ENCODE measurements at places on chromosomes 7 and 10. TPM values are rescaled to one million over a fixed set of nuclear protein-coding genes. Genes with fewer than 3 reads are reported as not detected.

DNA sequence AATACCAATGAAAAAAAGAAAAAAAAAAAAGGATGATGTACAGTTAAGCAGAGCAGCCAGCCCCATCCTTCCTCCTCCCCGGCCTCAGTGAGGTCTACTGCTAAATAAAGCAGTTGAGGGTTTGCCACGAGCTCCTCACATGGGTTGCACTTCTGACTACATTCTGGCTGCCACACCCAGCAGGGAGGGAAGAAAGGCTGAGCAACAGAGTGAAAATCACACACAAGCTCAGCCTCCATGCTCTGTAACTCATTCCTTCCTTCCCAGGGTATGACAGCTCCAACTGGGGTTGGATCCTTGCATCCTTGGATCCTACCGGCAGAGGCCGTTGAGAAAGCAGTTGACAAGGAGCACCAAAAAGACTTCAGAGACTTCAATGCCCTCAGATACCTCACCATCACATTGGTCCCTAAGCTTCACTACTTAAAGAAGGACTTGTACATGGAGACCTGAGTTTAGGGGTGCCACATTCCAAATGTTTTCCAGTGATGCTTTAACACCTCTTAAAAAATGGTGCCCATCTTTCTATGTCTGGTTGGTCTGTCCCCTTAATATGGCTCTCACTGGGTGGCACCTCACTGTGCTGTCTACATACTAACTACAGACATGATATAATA is 52.9 kb upstream of the PIK3CG start:
- DNase-seq = no peak

DNA sequence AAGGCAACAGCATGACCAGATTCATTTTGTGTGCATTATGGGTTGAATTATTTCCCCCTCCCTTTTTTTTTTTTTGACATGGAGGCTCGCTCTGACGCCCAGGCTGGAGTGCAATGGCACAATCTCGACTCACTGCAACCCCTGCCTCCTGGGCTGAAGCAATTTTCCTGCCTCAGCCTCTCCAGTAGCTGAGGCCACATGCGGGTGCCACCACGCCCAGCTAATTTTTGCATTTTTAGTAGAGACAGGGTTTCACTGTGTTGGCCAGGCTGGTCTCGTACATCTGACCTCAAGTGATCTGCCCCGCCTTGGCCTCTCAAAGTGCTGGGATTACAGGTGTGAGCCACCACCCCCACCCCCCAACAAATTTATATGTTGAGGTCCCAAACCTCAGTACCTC is 42.0 kb downstream of the ZNF783 start:
- DNase-seq = no peak

SLC26A4 gene
- 0.79 TPM for polyA plus RNA-seq

DNA sequence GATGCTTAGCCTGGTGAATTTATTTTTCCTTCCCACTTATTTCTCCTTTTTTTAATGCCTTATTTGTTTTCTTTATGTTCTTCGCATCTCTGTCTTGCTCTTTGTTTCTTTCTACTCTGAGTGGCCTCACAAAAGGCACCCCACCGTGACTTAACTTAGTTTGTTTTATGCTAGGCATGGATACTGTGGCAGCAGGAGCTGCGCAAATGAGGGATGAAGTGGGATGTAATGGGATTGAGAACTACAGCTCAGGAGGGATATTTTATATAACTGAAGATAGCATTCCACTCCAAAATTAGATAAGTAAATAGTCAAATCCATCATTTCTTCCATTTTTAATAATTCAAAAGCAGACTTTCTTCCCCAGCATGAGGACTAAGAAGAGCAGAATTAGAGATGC is 1.7 kb upstream of the CACNA2D1 start:
- DNase-seq = no peak

- no peak for DNase-seq
Observed at GRCh38 chr10:2831509-2831908, 235.8 kb upstream of the PFKP start.

DNA sequence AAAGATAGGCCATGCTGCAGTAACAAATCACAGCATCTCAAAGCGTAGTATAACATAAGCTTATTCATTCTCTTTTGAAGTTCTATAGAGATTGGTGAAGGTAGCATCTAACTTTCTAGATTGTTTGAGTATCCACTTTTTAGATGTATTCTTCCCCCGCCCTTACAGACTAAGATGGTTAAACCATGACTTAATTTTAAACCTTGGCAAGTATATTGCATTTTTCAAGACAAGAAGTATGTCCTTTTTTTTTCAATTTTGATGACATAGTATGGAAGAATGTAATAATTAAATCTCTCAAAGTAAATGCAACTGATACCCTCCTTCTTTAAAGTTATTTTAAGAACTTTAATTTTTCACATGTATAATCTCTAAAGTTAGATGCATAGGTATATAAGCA is 190.0 kb downstream of the KCND2 start:
- DNase-seq = no peak

DNA sequence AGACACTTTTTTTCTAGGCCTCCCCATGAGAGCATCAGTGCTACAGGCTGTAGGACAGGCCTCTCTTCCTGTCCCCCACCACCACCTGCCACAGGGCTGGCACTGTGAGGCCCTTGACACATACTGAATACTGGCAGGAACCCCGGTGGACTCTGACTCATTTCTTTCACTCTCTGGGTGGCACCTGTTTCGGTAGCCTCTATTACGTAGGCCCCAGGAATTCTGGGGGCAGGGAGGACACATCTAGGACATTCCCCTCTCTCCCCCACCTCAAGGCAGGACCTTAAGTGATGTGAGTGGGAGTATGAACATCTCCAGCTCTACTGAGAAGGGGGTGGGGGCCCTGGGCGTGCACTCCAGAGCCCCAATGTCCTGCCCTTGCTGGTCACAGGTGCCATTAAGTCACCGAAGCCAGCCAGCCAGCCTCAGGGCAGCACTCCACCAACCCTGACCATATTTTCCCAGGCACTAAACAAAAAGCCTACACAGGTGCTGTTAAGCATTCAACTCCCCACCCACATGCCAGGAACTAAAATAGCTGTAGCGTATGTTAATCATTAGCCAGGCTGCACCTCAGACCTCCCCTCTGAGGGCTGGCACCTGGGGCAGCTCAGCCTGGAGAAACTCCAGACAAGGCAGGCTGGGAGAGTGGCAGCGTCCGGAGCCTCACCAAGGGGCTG is 8.9 kb downstream of the ANXA11 start:
- DNase-seq = peak; percentile 40

DNA sequence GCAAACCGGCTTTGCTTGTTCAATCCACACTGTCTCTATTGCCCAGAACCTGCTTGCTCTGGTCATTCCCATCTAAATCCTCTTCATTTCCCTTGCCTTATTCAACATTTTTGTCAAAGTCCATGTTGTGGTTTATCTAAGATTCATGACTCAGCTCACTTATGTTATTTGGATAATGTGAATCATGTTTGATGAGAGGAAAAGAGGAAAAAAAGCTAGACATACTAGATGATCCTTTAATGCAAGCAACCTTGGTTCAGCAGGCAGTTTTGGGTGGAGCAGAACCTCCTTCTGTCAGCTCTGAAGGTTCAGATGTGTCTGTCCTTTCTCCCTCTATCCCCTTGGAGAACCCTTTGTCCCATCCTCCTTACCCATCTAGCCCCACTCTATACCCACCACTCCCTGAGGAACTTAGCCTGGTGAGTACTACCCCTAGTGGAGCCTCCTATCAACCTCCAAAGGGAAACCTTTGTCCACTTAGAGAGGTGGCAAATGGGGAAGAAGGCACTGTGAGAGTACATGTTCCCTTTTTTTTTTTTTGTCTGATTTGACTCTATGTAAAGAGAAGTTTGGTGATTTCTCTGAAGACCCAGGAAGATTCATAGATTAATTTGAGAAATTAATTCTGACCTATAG is 2.1 kb upstream of the SAMD9L start:
- no peak for DNase-seq

- no peak for DNase-seq
Observed at GRCh38 chr10:44908066-44908749, 2.9 kb upstream of the TMEM72 start.
